ENCODE measurements at places on chromosomes 6 and 20. TPM values are rescaled to one million over a fixed set of nuclear protein-coding genes. Genes with fewer than 3 reads are reported as not detected.

- no peaks in the 10 kb centered on the region for H3K4me1 ChIP-seq
- no peak for DNase-seq
- H3K4me3 ChIP-seq = no peak overlapping the region
- H3K27me3 ChIP-seq = no peaks in the 10 kb centered on the region
- H3K36me3 ChIP-seq = peaks cover 7% of the 10 kb centered on the region
- no peak overlapping the region for H3K27ac ChIP-seq
Observed at GRCh38 chr6:14384175-14384949, 266.8 kb downstream of the CD83 start.

- no peak overlapping the region for H3K27ac ChIP-seq
- H3K4me1 ChIP-seq = no peaks in the 10 kb centered on the region
- DNase-seq = no peak
Observed at GRCh38 chr6:168388641-168389633, 52.0 kb upstream of the SMOC2 start.

The EPHA7 gene
- total RNA-seq = not detected

GRCh38 chr6:90319044-90319443, 22.4 kb upstream of the BACH2 start:
- no peak overlapping the region for H3K27ac ChIP-seq
- no peak for DNase-seq
- no peaks in the 10 kb centered on the region for H3K36me3 ChIP-seq
- no peak overlapping the region for H3K4me3 ChIP-seq

The CYP24A1 gene
- 0.34 TPM for total RNA-seq

The CDC5L gene
- total RNA-seq = 26.4 TPM

DNA sequence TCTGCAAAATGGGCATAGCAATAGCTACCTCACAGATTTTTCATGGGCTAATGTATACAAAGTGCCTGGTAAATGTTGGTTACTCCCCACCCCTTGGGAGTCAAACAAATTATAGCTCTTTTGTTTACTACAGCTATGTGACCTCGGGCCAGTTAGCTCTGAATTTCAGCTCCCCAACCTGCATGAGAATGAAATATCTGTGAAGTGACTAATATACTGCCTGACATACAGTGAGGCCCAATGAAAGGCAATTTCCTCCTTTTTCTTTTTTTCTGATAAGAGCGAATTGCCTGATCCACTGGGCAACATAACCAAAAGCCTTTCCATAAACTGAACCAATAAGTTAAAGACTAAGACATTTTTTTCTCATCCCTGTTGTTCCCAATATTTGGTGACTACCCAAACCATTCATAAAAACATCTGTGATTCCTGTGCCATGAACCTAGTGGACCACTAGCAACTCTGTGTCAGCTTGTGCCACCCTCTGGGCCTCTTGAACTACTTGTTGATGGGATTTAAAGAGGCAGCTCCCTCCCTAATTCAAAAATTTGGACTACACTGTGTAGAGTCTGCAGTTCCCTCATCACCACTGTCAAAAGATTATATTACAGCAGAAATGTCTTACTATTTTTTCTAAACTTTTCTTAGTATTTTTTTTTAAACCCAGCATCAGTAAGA, 91.9 kb upstream of the TMEM30A start:
- DNase-seq = no peak
- H3K27ac ChIP-seq = no peak overlapping the region
- H3K4me1 ChIP-seq = no peaks in the 10 kb centered on the region
- no peaks in the 10 kb centered on the region for H3K27me3 ChIP-seq

- peaks cover 96% of the 10 kb centered on the region for H3K27me3 ChIP-seq
- no peaks in the 10 kb centered on the region for H3K4me1 ChIP-seq
- no peaks in the 10 kb centered on the region for H3K36me3 ChIP-seq
- DNase-seq = no peak
Observed at GRCh38 chr6:33114406-33114805, 38.6 kb downstream of the HLA-DPB1 start.

DNA sequence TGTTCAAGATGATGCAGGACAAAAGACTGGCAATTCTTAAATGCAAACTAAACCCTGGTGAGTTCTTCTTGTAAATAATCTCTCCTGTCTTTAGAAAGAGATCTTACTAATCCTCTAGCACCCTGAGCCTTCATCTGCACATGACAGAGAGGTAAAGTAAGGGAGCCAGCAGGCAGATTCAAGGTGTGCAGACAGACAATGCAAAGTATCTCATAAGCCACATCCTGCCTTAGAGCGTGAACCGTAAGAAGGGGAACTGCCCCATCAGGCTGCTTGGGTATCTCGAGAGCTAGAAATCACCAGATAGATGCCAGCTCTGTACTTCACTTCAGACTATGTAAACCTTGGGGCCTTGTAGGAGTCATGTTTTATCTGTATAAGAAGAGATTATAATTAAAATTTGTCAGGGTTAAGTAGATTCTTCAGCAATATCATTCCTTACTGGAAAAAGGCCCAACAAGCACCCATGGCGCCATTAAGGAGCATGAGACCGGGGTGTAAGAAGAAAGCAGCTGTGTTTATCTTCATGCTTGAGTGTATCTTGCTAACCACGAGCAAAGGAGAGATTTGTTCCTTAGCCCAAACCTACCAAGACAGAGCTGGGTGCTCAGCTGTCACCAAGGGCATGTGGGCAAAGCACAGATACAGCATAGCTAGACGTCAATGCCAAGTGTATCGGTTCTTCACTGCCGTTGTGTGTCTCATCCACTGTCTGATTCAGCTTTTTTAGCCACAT, 24.4 kb downstream of the CNR1 start:
- no peaks in the 10 kb centered on the region for H3K36me3 ChIP-seq
- DNase-seq = no peak
- H3K4me3 ChIP-seq = no peak overlapping the region

The GNMT gene
- total RNA-seq = 0.30 TPM

DNA sequence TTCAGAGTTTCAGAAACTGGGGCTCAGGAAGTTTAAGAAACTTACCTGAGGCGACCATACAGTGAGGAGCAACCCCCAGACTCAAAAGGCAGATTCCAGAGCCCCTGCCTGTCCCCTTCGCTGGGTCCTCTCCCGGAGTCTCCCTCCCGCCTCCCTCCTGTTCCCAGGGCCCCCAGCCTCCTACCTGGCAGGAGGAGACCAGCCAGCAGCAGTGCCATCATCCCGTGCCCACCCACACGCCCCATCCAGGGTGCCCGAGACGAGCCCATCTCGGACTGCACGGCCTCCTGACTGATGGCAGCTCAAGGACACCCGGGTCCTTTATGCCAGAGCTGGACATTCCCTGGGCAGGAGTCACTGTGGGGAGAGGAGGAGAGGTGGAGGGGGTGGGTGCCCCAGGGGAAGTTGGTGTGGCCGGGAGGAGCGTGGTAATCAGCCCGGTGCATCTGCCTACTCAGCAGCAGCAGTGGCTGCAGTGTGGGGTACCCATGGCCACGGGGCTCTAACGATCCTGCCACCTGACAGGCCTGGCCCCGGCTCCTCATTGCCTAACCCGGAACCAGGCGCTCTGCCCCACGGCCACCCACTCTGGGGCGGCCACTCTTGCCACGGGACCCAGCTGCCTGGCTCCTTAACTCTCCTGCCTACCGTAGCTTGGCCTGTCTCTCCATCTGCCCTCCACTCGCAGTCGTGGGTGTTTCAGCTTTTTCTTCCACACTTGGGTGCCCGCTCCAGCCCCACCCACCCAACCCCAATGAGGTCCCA, at the start of gene CDSN:
Gene CDSN, minus strand, starts transcription at position 296 of the 765 bp plus-strand sequence. Its CDS starts 27 bp downstream, at position 269.
- no peak within 1 kb of the TSS for H3K27ac ChIP-seq
- H3K27me3 ChIP-seq = no peaks in the 10 kb centered on the region
- H3K4me1 ChIP-seq = peaks cover 32% of the 10 kb centered on the region
- no peak for DNase-seq
- peaks cover 11% of the 10 kb centered on the region for H3K36me3 ChIP-seq

DNA sequence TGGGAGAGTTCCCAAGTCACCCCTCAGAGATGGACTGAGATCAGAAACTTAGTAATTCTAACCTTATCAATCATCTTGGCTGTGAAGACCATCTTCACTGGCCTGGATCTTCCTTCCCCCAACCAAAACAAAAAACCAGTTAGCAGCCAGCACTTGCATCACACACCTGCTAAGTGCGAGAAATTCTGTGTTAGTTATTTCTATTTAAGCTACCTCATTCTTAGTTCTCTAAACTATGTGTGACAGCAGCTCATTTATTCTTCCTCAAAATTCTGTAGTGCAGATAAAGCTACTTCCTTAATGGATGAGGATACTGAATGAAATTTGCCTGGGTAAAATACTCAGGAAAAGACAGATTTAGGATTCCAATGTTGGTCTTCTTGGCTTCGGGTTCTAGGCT, 18.2 kb upstream of the TAGAP start:
- H3K36me3 ChIP-seq = peaks cover 6% of the 10 kb centered on the region
- H3K27ac ChIP-seq = no peak overlapping the region
- H3K4me3 ChIP-seq = no peak overlapping the region
- H3K27me3 ChIP-seq = peaks cover 48% of the 10 kb centered on the region
- DNase-seq = no peak

- no peak overlapping the region for H3K27ac ChIP-seq
- no peak for DNase-seq
- H3K4me3 ChIP-seq = no peak overlapping the region
- H3K4me1 ChIP-seq = no peaks in the 10 kb centered on the region
Observed at GRCh38 chr6:133350928-133351327, 109.8 kb downstream of the EYA4 start.

The BCAS1 gene
- not detected for total RNA-seq

The UST gene
- total RNA-seq = 10.0 TPM

The TEAD3 gene
- 11.1 TPM for total RNA-seq

GRCh38 chr20:35121186-35121585, 25.9 kb downstream of the EDEM2 start:
- no peak overlapping the region for H3K27ac ChIP-seq
- H3K4me1 ChIP-seq = no peaks in the 10 kb centered on the region
- H3K36me3 ChIP-seq = peaks cover 82% of the 10 kb centered on the region
- no peaks in the 10 kb centered on the region for H3K27me3 ChIP-seq
- H3K4me3 ChIP-seq = no peak overlapping the region
- no peak for DNase-seq

- peaks cover 6% of the 10 kb centered on the region for H3K4me1 ChIP-seq
- H3K27ac ChIP-seq = no peak overlapping the region
- peak; percentile 2 for DNase-seq
- H3K27me3 ChIP-seq = no peaks in the 10 kb centered on the region
Observed at GRCh38 chr6:127634178-127634577, 57.2 kb downstream of the C6orf58 start.

GRCh38 chr20:18926965-18927364, 113.4 kb downstream of the SCP2D1 start:
- DNase-seq = no peak
- no peaks in the 10 kb centered on the region for H3K27me3 ChIP-seq
- no peak overlapping the region for H3K27ac ChIP-seq
- H3K4me3 ChIP-seq = no peak overlapping the region

- H3K36me3 ChIP-seq = no peaks in the 10 kb centered on the region
- H3K27me3 ChIP-seq = no peaks in the 10 kb centered on the region
- no peak overlapping the region for H3K4me3 ChIP-seq
- H3K27ac ChIP-seq = no peak overlapping the region
Observed at GRCh38 chr20:5766085-5766764, 16.0 kb downstream of the SHLD1 start.

- H3K27me3 ChIP-seq = no peaks in the 10 kb centered on the region
- H3K27ac ChIP-seq = no peak overlapping the region
- no peaks in the 10 kb centered on the region for H3K36me3 ChIP-seq
- DNase-seq = no peak
- H3K4me1 ChIP-seq = peaks cover 7% of the 10 kb centered on the region
Observed at GRCh38 chr20:1621316-1621715, 1.5 kb upstream of the SIRPB1 start.

- H3K4me3 ChIP-seq = no peak overlapping the region
- DNase-seq = peak; percentile 38
- H3K27ac ChIP-seq = no peak overlapping the region
- H3K4me1 ChIP-seq = peaks cover 13% of the 10 kb centered on the region
- H3K36me3 ChIP-seq = no peaks in the 10 kb centered on the region
Observed at GRCh38 chr20:47999166-47999565, 213.9 kb upstream of the SULF2 start.

DNA sequence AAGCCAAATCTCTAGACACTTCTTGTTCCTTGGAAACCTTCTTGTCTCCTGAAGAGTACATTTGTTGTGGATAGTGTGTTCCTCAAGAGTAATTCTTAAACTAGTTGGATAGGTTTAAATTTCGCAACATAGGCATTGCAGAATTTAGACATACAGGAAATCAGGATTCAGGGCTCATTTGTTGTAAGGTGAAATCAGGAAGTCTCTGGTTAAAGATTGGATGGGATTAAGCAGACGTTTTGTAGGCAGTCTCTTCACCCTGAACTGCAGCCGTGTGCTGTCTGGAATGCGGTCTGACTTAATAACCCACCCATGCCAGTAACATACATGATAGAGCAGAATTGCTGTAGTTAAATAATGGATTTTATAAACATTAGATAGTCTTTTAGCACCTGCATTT, 21.7 kb downstream of the HIVEP1 start:
- H3K4me3 ChIP-seq = no peak overlapping the region
- H3K27ac ChIP-seq = peak overlapping the region; percentile 25
- no peaks in the 10 kb centered on the region for H3K36me3 ChIP-seq

- H3K4me1 ChIP-seq = no peaks in the 10 kb centered on the region
- H3K36me3 ChIP-seq = no peaks in the 10 kb centered on the region
- no peak overlapping the region for H3K4me3 ChIP-seq
- DNase-seq = no peak
- no peak overlapping the region for H3K27ac ChIP-seq
Observed at GRCh38 chr6:33072508-33073100, 845 bp downstream of the HLA-DPA1 start.

DNA sequence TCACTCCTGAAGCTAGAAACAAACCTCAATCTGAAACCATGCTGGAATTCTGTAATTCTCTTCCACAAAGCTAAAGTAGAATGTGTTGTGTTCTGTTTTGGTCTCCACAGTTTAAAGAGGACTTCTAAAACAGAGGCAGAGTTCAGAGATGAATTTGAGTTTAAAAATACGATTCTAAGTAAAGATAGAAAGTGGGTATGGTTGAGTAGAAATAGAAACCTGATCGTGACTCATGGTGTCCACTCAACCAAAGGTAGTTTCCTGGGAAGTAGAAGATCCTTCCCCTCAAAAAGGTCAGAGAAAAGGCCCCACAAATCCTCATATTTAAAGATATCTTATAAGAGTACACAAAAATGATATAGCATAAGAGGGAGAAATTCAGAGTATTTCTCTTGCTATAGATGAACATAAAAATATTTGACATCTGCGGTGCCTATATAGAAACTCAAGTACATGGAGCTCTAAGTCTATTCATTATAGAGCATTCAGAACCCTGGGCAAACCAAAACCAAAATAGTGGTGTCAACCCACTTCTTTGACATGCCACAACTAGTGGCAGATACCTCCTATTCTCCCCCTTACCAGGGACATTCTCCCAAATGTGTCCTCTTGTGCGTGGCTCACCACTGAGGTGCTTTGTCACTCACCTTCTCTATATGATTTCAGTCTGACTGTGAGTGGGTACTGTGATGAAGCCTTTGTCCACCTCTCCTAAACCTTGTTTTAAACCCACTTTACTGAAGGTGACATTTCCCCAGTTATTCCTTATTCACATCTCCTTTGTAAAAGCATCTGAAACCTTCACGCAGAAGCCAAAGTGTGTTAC, 84.5 kb downstream of the PLCB1 start:
- no peaks in the 10 kb centered on the region for H3K4me1 ChIP-seq
- no peak overlapping the region for H3K4me3 ChIP-seq
- no peak overlapping the region for H3K27ac ChIP-seq
- no peak for DNase-seq
- H3K27me3 ChIP-seq = no peaks in the 10 kb centered on the region

The VSTM2L gene
- total RNA-seq = 15.6 TPM

The GGTLC1 gene
- total RNA-seq = not detected
